ENCODE measurements at places on chromosomes 6 and 20.
A peak's percentile ranks its signal among the peaks of the same experiment; 100 is the strongest.

DNA sequence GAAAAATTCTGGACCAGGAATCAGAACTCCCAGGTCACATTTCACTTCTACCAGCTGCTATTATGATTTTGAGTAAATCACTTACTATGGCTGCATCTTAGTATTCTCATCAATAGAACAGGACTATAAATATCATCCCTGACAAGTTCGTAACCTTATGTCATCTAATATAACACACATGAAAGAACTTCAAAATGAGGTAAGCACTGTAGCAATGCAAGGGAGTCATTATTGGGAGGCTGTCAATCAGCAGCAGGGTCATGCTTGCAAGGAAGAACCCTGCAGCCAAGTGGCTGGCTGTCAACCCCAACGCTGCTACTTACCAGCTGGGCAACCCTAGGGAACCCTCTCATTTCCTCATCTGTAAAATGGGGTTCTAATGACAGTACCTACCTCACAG, 123.3 kb upstream of the B3GAT2 start:
- no peak for DNase-seq

DNA sequence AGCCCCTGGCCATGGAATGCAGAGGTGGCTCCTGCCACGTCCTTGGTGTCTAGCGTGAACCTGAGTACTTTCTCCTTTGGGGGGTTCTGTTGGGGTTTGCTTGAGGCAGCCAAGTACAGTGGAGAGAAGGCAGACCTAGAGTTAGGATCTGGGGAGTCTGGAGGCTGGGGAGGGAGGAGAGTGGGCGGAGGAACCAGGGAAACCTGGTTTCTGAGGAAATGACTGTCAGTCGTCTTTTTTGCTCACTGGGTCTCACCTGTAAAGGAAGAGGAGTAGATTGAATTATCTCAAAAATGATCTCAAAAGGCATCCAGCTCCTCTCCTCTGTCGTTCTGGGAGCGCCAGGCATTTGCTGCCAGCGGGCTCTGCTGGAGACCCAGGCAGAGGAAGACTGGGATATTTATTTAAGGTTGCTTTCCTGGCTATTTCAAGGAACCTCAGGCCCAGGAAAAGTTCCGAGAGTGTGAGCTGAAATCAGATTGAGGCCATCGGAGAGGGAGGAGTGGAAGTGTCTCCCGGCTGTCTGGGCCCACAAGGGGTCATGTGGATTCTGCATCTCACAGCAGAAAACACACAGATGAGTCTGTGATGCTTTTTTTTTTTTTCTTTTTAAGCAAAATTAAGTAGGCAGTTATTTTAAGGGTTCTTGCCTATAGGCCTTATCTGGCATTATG, 16.1 kb downstream of the EPB41L1 start:
- no peak for DNase-seq

GRCh38 chr6:29112135-29112534, 4.3 kb downstream of the OR2J3 start:
- peak; percentile 12 for DNase-seq

GRCh38 chr6:152356662-152357061, 280.5 kb downstream of the SYNE1 start:
- DNase-seq = peak; percentile 82

DNA sequence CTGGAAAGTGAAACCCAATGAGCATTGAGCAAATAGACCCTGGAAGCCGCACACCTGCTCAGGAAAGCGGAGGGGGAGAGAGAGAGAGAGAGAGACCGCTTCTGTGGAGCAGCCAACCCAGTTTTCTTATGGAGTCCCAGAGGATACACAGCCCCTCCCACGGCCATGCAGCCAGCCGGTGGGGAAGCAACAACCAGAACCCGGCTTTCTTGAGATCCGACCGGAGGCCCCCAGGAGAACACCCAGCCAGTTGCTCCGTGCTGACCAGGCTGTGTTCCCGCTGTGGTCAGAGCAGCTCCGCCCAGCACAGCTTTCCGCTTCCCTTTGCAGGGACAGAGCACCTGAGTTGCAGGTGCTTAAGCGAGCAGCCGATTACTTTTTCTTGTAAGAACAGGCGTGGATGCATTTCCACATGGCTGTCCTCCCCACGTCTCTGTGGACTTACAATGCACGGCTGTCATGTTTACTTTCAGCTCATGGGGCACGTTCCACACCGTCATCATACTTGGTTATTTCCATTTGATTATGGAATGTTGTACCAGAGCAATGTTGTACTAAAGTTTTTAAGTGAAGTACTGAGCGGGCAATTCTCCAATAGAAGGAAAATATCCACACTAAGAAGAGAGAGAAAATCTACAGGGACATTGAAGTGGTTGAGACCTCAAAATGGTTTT, 381.9 kb downstream of the THBS2 start:
- DNase-seq = no peak

DNA sequence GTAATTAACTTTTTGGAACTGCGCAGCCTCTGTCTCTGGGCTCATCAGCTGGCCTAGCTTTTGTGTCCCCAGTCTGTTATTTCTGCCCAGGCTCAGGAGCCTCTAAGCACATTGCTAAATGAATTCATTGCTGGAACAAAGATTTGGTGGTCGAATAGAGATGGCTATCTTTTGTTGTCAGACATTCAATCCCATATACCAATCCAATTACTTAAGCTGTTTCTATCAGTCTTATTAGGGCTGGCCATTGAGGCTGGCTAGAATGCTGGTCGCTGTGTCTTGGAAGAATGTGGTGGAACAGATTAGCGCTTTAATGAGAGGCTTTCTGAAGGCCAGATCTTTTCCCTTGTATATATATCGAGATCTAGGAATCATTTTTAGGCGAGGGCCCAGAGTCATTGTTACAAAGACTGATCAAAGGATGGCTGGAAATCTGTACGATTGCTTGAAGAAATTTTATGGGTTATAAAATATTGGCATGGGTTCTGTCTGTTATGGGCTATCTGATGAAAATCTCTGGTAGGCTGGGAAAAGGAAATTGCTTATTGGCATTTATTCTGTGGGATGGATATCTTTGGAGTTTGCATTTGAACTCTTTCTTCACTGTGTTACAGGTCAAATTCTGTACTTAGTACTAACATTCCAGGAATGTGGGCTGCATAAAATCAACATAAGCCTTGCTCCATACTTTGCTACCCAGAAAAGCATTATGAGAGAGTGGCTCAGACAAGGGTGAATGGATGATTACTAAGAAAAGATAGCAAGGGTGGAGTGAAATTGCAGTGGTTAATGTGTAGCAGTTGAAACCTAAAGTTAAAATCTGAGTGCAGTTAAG, 34.8 kb upstream of the JAG1 start:
- DNase-seq = no peak

DNA sequence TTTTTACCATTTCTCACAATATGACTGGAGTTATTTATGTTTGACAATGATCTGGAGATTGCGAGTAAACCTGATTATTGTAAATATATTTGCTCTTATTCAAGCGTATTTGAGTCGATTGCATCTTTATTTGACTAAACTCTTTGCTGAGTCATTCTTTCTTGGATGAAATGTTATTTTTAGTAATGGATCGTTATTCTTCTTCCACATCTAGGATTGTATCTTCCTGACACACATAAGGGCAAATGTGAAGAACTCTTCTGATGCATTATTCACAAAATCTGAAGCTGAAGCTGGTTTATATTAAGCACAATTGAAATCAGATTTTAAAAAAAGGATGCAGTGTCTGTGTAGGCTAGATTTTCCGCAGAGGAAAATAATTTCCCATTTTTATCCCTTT, 68.2 kb downstream of the SEL1L2 start:
- DNase-seq = no peak

- DNase-seq = peak; percentile 51
Measured at GRCh38 chr20:884983-885952, 30.9 kb downstream of the ANGPT4 start.

GRCh38 chr6:151096255-151096612, 143.5 kb upstream of the AKAP12 start:
- DNase-seq = no peak

- DNase-seq = no peak
Measured at GRCh38 chr6:46816626-46817025, 23.4 kb downstream of the MEP1A start.

DNA sequence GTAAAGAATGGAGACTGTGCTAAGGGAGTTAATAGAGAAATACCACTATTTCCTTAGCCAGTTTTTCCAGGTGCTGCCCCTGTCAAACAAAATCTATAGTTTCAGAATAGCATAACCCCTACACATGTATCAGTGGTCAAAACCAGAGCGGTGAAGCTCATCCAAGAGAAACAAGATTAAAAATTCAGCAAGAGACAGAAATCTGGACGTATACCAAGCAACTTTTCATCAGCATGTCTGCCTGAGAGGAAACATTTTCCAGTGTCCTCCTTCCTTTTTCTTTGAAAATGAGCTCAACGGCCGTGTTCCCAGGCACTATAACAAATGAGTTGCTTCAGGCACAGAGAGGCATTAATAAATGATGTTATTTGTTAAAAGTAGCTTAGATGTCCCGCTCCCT, 416.5 kb downstream of the BCKDHB start:
- no peak for DNase-seq

GRCh38 chr6:2756241-2756640, 5.5 kb upstream of the MYLK4 start:
- no peak for DNase-seq

GRCh38 chr6:30200551-30201281, 12.5 kb downstream of the TRIM26 start:
- peak; percentile 89 for DNase-seq

- DNase-seq = peak; percentile 71
Measured at GRCh38 chr20:36173451-36173933, 19.0 kb downstream of the EPB41L1 start.
